ENCODE measurements at places on chromosomes 16 and 17.

- no peaks in the 10 kb centered on the region for H3K4me1 ChIP-seq
- H3K36me3 ChIP-seq, result no peaks in the 10 kb centered on the region
- H3K27ac ChIP-seq, result no peak overlapping the region
- H3K4me3 ChIP-seq, result no peak overlapping the region
Measured at GRCh38 chr16:48613061-48613957, 3.3 kb upstream of the N4BP1 start.

DNA sequence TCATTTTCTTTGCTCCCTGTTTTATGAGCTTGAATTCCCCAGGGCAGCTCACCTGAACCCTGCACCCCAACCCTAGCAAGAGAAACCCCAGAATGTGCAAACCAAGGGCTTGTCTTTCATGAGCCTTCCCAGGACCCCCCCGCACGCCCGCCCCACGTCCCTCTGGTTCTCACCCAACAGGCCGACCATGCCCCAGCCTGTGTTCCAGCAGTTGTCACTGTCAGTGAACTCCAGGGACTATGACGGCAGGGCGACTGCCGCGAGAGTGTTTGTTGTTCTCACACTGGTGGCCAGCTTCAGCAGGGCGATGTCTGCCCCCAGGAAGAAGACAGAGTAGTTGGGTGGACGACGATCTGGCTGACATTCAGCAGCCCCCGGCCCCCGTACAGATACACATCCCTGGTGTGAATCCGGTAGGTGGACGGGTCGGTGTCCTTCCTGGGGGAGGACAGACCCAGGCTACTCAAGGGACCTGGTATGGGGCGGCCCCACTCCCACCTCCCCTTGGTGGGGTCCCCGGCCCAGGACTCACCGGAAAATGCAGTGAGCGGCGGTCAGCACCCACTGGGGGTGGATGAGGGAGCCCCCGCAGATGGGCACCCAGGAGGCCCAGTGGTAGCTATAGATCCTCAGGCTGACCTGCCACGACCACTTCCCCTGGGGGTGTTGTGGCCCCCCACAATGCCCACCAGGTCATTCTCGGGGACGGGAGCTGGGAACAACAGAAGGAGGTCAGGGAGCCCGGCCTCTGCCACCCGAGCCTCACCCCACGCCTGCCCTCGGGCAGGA lies 20.1 kb downstream of the TPSD1 start:
- H3K27ac ChIP-seq, result no peak overlapping the region
- H3K27me3 ChIP-seq, result no peaks in the 10 kb centered on the region
- no peaks in the 10 kb centered on the region for H3K36me3 ChIP-seq
- H3K4me1 ChIP-seq, result peaks cover 14% of the 10 kb centered on the region

- H3K27me3 ChIP-seq, result no peaks in the 10 kb centered on the region
- DNase-seq, result no peak
Measured at GRCh38 chr16:12677502-12677901, 126.2 kb downstream of the CPPED1 start.

GRCh38 chr17:17757391-17757791 lies 76.1 kb downstream of the RAI1 start:
- no peak overlapping the region for H3K4me3 ChIP-seq
- H3K36me3 ChIP-seq, result peaks cover 44% of the 10 kb centered on the region
- peaks cover 11% of the 10 kb centered on the region for H3K4me1 ChIP-seq
- no peaks in the 10 kb centered on the region for H3K27me3 ChIP-seq
- DNase-seq, result no peak

GRCh38 chr17:38738007-38738662 lies 8.0 kb downstream of the CISD3 start:
- H3K27me3 ChIP-seq, result no peaks in the 10 kb centered on the region
- no peak overlapping the region for H3K4me3 ChIP-seq
- no peak overlapping the region for H3K27ac ChIP-seq

DNA sequence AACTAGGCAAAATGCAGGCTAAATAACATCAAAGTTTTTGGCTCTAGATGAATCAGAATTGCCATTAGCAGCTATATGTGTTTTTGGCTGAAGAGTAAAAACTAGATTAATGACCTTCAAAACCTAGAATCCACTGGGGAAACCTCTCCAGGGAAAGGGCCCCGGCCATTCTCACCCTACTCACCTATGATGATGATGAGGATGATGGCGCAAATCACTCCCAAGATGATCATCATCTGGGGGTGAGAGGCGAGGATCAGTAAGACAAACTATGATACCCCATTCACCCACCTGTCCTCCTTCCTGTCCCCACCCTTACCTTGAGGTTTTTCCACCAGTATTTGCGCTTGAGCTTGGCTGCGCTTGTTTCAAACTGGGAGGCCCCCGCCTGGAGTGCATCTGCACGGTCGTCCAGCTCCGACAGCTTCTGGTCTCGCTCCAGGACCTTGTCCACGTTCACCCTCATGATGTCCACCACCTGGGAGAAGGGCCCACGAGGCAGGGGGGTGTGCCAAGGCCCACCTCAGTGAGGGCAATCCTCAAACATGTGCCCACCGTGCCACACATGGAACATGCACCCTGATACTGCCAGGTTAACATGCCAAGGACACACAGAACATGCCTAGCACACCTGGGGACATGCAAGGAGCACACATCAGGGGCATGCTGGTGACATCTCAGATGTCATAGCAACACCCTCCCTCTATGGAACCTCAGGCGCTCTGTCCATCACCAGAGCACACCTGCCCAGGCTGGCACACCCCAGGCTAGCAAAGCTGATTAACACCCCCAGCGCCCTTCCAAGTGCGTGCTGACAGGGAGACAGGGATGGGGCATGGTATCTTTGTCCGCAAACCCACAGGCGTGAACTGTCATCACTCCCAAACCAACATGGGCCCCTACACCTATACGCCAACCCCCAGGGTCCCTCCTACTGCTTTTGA lies 1.2 kb downstream of the VAMP2 start:
- peaks cover 34% of the 10 kb centered on the region for H3K4me1 ChIP-seq
- no peak for DNase-seq
- peak overlapping the region; percentile 97 for H3K4me3 ChIP-seq
- H3K27me3 ChIP-seq, result no peaks in the 10 kb centered on the region

GRCh38 chr16:79008036-79008868 lies 592.3 kb downstream of the MAF start:
- no peaks in the 10 kb centered on the region for H3K27me3 ChIP-seq
- no peak for DNase-seq
- no peak overlapping the region for H3K4me3 ChIP-seq
- no peaks in the 10 kb centered on the region for H3K36me3 ChIP-seq
- no peak overlapping the region for H3K27ac ChIP-seq

GRCh38 chr17:55390364-55390977 lies 31.2 kb downstream of the MMD start:
- H3K27ac ChIP-seq, result no peak overlapping the region
- H3K4me3 ChIP-seq, result no peak overlapping the region
- H3K27me3 ChIP-seq, result no peaks in the 10 kb centered on the region
- peaks cover 2% of the 10 kb centered on the region for H3K36me3 ChIP-seq
- DNase-seq, result no peak

GRCh38 chr17:12631076-12631475 lies 34.6 kb upstream of the MYOCD start:
- H3K36me3 ChIP-seq, result no peaks in the 10 kb centered on the region
- no peak overlapping the region for H3K4me3 ChIP-seq
- peaks cover 5% of the 10 kb centered on the region for H3K4me1 ChIP-seq
- no peak overlapping the region for H3K27ac ChIP-seq
- DNase-seq, result no peak

DNA sequence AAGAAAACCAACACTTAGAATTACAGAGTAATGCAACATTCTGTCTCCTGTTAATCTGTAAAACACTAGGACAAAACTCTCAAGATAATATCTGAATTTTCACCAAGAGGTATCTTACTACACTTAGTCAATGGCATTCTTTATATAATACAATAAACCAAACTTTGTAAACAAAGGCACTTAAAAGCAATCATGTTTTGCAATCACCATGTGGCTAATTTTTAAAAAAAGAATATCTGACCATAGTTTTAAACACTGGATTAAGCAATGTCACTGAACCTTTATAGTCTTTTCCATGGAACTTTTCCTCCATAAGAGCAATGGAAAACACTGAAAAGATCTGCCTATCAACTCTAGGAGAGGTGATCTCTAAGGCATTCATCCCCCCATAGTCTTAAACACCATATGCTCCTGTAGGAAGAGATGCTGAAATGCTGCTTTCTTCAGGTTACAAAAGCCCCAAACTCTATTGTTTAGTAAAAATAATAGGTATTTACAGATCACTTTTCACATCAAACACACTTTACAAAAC lies 144.2 kb upstream of the CORO6 start:
- no peaks in the 10 kb centered on the region for H3K27me3 ChIP-seq
- no peaks in the 10 kb centered on the region for H3K36me3 ChIP-seq
- H3K4me3 ChIP-seq, result no peak overlapping the region
- no peak for DNase-seq
- H3K4me1 ChIP-seq, result peaks cover 4% of the 10 kb centered on the region
- H3K27ac ChIP-seq, result no peak overlapping the region

- no peak overlapping the region for H3K4me3 ChIP-seq
- H3K27ac ChIP-seq, result no peak overlapping the region
- H3K4me1 ChIP-seq, result peaks cover 29% of the 10 kb centered on the region
- H3K36me3 ChIP-seq, result no peaks in the 10 kb centered on the region
Measured at GRCh38 chr16:85306071-85306792, 194.0 kb upstream of the CIBAR2 start.

GRCh38 chr17:49229805-49230600 lies 584 bp downstream of the PHOSPHO1 start:
- peaks cover 4% of the 10 kb centered on the region for H3K4me1 ChIP-seq
- H3K27ac ChIP-seq, result no peak overlapping the region
- H3K36me3 ChIP-seq, result no peaks in the 10 kb centered on the region
- H3K27me3 ChIP-seq, result peaks cover 59% of the 10 kb centered on the region
- no peak for DNase-seq

DNA sequence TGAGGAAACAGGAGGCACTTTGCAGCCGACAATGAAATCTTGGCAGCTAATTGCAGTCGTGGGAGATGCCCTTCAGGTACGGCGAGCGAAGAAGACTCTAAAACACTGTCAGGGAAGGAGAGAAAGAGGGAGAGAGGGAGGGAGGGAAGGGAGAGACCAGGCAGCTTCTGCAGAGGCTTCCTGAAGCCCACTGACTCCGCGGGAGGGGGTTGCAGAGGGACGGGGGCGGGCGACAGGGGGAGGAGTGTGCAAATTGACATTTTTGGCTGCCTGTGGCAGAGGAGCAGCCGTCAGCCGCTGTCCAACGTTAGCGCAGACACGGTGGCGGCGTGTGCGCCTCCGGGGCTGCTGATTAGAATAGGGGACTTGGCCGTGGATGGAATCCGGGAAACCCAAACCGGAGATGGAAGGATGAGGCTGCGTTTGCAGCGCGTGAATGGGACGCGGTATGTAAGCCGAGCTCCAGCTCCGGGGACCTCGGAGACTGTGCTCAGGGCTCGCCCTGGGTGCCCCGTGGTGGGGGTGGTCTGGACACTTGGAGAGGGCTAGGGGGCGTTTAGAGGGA lies 849.1 kb upstream of the RBFOX1 start:
- peaks cover 2% of the 10 kb centered on the region for H3K4me1 ChIP-seq
- peak overlapping the region; percentile 76 for H3K4me3 ChIP-seq
- no peaks in the 10 kb centered on the region for H3K27me3 ChIP-seq
- H3K36me3 ChIP-seq, result no peaks in the 10 kb centered on the region

GRCh38 chr17:75048249-75048878 lies 1.3 kb downstream of the KCTD2 start:
- H3K4me1 ChIP-seq, result peaks cover 7% of the 10 kb centered on the region
- no peaks in the 10 kb centered on the region for H3K27me3 ChIP-seq
- no peak overlapping the region for H3K27ac ChIP-seq

GRCh38 chr17:73833775-73834488 lies 189.7 kb upstream of the SDK2 start:
- no peak overlapping the region for H3K4me3 ChIP-seq
- H3K27ac ChIP-seq, result no peak overlapping the region
- no peaks in the 10 kb centered on the region for H3K4me1 ChIP-seq
- no peak for DNase-seq
- H3K27me3 ChIP-seq, result no peaks in the 10 kb centered on the region
- no peaks in the 10 kb centered on the region for H3K36me3 ChIP-seq

DNA sequence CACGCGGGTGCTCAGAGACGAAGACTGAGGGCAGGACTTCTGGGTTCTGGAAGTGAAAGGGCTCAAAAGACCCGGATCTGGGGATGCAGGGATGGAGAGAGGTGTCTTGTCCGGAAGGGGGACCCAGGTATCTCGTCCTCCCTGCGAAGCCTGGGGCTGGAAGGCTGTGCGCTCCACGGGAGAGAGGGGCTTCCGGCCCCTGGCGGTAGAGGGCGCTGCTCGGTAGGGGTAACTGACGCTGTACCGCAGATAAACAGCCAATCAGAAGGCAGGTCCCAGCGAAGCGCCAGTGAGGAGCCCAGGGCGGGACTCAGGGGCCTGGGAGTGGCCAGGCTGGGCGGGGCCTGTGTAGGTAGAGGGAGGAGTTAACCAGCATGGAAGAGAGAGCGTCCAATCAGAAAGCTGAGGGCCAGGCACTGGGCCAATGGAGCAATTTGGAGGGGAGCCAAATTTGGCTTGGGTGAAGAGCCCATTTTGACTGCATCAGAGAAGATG lies 804 bp downstream of the TGFB1I1 start:
- H3K4me3 ChIP-seq, result peak overlapping the region; percentile 61
- DNase-seq, result no peak
- peaks cover 67% of the 10 kb centered on the region for H3K27me3 ChIP-seq
- H3K4me1 ChIP-seq, result peaks cover 8% of the 10 kb centered on the region
- no peaks in the 10 kb centered on the region for H3K36me3 ChIP-seq

- no peak overlapping the region for H3K27ac ChIP-seq
- H3K4me3 ChIP-seq, result no peak overlapping the region
- no peaks in the 10 kb centered on the region for H3K27me3 ChIP-seq
- peaks cover 6% of the 10 kb centered on the region for H3K36me3 ChIP-seq
Measured at GRCh38 chr16:68097088-68097487, 11.9 kb downstream of the NFATC3 start.

GRCh38 chr16:16133943-16134604 lies 89.2 kb downstream of the ABCC6 start:
- no peak overlapping the region for H3K27ac ChIP-seq
- no peaks in the 10 kb centered on the region for H3K4me1 ChIP-seq
- H3K4me3 ChIP-seq, result no peak overlapping the region
- DNase-seq, result no peak
- no peaks in the 10 kb centered on the region for H3K27me3 ChIP-seq
- H3K36me3 ChIP-seq, result peaks cover 33% of the 10 kb centered on the region

DNA sequence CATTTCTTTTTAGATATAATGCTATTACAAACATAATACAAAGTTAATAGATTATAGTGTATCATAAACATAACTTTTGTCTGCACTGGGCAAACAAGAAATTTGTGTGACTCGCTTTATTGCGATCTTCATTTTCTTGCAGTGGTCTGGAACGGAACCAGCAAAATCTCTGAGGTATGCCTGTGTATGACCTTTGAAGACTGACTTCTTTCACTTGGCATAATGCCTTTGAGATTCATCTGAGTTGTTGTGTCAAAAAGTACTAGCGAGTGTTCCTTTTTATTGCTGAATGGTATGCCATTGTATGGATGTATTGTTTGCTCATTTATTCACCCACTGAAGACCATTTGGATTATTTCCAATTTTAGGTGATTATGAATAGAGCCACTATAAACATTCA lies 69.2 kb downstream of the TANC2 start:
- H3K27me3 ChIP-seq, result no peaks in the 10 kb centered on the region
- no peak overlapping the region for H3K27ac ChIP-seq
- H3K4me3 ChIP-seq, result no peak overlapping the region
- no peak for DNase-seq
- H3K4me1 ChIP-seq, result no peaks in the 10 kb centered on the region
- H3K36me3 ChIP-seq, result no peaks in the 10 kb centered on the region

Data from neuronal stem cell (in vitro differentiated cells).